ENCODE measurements at places on chromosomes 12 and 14.
A peak's percentile ranks its signal among the peaks of the same experiment; 100 is the strongest.

DNA sequence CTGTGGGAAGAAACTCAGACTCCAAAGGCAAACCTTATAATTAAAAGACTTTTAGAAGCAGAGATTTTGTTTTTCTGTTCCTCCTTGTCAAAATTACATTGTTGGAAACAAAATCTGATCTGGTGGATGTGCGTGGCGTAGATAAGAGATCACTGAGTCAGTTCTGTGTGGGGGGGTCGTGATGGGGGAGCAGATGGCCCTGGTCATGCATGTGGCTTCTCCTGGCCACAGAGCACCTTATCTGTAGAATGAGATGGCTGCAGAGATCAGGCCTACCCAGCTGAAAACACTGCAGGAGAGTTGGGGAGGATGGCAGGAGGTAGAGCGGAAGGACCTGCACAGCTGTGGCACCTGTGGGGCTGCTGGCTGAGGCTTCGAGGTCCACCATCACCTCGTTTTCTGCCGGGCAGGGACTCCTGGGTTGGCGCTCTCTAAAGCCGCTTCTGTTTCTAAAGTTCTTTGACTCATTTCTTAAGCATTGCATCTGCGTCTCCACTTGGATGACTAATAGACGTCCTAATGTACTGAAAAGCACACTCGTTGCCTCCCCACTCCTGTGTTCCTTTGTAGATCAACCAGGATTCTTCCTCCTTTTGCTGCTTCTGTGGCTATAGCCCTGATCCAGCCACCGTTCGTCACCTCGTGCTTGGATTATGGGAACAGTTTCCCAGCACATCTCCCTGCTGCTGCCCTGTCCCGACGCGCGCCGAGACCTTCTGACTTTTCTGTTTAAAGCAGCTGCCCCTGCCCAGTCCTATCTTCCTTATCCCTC lies 93.4 kb downstream of the TSPAN9 start:
- no peak for DNase-seq

- no peak for DNase-seq
Observed at GRCh38 chr14:34201909-34202637, 251.2 kb upstream of the EGLN3 start.

- peak; percentile 36 for DNase-seq
Observed at GRCh38 chr12:93373961-93374656, 3.6 kb upstream of the NUDT4 start.

- no peak for DNase-seq
Observed at GRCh38 chr12:94792693-94793092, 142.3 kb upstream of the TMCC3 start.

GRCh38 chr14:61489512-61489911 lies 168.1 kb downstream of the PRKCH start:
- no peak for DNase-seq

- no peak for DNase-seq
Observed at GRCh38 chr12:118617611-118618450, 241.5 kb downstream of the SUDS3 start.

GRCh38 chr14:49851813-49852212 lies 775 bp downstream of the NEMF start:
- no peak for DNase-seq

- DNase-seq: no peak
Observed at GRCh38 chr14:41743140-41743539, 136.5 kb downstream of the LRFN5 start.

DNA sequence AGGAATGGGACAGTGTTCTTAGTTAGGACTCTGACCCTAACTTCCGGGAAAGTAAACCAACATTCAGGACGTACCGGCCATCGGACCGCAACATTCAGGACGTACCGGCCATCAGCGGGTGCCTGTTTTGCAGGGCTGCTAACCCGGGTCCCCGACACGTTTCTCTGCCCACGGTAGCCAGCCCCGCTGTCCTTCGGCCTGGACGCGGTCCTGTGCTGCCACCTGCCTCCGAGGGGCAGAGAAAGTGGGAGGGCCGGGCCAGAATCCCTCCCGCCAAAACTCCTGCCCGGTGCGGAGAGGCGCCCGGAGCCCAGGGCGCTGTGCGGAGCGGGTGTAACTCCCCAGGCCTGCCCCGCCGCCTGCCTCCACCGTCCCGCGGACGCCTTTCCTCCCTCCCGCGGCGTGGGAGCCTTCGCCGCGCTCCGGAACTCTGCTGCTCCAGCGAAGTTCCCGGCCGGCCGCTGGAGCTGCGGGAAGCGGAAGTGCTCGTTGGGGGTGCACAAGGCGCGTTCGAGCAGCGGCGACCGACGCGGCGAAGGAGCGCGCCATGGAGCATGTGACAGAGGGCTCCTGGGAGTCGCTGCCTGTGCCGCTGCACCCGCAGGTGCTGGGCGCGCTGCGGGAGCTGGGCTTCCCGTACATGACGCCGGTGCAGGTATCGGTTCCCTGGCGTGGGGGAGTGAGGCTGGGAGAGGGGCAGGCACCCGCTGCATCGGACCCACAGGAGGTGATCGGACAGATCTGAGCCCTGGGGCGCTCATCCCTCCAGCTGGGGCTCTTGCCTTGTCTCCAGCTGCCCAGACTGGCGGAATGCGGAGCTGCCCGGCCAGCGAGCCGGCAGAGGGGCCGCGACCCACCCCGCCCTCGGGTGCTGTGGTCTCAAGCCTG lies at the start of gene DDX55:
TSS of gene DDX55 (plus strand) at position 498 of the 888 bp plus-strand sequence. CDS start at position 548, 50 bp downstream.
- peak; percentile 92 for DNase-seq

DNA sequence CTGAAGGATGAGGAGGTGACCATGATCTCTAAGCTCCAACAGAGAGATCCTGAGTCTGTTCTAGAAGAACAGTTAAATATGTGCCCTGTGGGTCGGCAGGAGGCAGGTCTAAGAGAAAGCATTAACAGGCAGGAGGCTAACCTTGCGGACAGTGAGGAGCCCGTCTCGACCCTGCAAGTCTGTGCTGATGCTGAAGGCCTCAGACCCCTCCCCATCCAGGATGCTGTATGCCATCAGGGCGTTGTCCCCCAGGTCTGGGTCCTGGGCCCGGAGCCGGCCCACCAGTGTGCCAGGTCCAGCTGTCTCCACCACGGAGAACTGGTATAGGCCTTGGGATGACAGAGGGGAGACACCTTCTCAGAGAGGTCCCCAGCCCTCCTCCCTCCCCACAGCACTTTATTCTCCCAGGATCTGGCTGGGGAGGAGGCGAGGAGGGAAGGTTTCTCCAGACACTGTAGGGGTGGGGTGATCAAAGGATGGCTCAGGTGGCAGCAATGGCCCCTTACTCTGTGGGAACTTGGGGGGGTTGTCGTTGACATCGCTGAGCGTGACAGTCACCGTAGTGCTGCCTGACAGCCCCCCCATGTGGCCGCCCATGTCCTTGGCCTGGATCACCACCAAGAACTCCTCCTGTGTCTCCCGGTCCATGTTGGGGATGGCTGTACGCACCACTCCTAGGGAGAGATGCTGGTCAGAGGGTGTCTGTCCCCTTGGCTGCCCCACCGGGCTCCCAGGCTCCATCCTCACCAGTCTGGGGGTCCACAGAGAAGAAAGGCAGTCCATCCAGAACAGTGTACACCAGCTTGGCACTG lies 3.1 kb downstream of the CDH24 start:
- peak; percentile 67 for DNase-seq

- no peak for DNase-seq
Observed at GRCh38 chr12:90977224-90977623, 22.2 kb upstream of the CCER1 start.

DNA sequence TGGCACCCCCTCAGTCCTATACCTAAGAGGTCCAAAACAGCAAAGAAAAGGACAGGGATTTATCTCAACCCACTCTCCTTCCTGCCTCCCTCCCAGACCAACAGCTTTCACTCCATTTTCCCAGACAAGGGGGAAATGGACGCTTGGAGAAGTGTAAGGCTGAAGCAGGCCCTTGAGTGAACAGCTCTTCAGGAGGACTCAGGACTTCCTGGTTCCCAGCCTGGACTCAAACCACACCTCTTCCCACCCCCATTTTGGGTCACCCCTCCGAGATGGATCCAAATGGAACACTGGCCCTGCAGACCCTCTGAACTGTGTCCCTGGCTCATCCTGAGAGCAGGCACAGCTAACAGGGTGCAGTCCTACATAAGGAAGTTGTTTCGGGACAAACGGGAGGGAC lies 2.7 kb downstream of the KMT2D start:
- DNase-seq: no peak

GRCh38 chr12:19804737-19805136 lies 365.4 kb downstream of the AEBP2 start:
- no peak for DNase-seq

DNA sequence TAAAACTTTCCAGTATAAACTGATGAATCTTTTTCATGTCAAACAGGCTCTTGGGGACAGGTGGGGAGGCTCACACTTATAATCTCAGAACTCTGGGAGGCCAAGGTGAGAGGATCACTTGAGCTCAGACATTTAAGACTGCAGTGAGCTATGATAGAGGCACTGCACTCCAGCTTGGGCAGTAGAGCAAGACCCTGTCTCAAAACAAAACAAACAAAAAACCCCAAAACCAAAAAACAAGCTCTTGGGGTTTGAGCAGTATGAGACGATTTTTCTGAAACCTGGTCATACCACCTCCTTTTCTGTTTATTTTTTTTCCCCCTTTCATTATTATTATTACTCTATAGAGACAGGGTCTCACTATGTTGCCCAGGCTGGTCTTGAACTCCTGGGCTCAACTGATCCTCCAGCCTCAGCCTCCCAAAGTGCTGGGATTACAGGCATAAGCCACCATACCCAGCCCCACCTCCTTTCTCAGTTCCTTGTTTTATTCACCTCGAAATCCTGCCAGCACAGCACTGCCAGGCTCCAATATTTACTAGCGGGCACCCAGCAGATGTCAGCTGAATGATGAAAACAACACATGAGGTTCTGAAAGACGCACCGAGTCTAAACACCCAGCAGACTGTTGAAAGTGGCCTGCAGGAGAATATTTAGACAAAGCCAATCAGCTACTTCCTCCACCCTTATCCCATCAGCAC lies 19.5 kb upstream of the CDK17 start:
- no peak for DNase-seq

- peak; percentile 90 for DNase-seq
Observed at GRCh38 chr14:92677087-92677668, 71.2 kb downstream of the LGMN start.

DNA sequence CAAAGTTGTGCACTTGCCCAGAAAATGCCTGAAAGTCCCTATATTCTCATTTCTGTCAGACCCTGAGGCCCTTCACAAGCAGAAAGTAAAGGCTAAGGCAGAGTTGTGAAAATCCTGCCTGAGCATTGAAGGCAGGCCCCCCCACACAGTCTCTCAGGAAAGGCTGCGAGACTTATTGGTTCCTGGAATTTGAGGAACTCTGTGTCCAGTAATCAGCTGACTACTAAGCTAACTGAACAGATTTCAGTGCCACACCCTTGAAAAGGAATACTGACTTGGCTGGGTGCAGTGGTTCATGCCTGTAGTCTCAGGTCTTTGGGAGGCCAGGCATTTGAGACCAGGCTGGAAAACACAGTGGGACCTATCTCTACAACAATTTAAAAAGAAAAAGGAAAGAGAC lies 21.1 kb upstream of the PPP2R5E start:
- DNase-seq: no peak

DNA sequence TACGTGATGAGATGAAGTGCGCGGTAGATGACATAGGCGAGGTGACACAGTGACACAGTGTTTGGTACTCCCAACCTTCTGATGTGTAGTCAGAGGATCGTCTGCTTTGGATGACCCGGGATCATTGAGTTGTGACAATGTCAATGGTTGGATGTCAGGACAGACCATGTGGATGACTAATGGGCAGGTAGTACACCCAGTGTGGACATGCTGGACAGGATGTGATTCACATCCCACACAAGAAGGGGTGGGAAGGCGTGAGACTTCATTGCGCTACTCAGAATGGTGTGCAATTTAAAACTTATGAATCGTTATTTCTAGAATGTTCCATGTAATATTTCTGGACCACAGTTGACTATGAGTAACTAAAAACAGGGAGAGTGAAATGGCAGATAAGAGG lies 23.8 kb downstream of the MAP3K9 start:
- DNase-seq: no peak

Measured in GM13976 (cell line).